Activated T-cell treated with anti-CD3 and anti-CD28 coated beads for 4 hours (primary cell): ENCODE measurements at places on chromosomes 1 and 21.

DNA sequence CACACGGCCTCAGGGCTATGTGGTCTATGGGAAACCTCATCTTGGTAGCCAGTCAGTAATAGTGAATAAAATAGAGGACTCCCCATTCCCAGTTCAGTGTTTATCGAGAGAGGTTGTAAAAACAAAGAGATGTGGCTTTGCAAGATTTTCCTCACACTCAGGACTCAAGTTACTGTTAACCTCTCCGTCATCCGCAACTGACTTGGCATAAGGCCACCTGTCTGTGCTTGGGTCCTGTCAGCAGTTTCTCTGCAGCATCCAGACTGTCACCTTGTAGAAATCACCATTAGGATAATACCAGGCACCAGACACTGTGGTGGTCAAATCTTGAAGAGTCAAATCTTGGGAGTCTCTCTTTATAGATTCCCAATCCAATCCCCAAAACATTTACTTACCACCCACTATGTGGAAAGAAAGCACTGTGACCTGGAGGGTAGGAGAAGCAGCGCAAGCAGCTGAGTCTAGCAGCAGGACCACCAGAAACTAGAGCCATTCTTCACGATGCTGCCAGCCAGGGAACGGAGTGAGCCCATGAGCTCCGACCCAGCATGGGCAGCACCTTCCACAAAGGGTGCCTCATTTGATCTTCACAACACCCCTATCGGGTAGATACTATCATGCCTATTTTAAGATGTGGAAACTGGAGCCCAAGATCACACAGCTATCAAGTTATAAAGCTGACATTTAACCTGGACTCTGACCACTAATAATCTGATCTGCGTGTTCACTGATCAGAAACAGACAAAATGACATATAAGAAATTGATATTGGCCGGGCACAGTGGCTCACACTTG is 5.6 kb upstream of the GPR25 start:
- DNase-seq, result no peak

GRCh38 chr1:20665726-20666125 is 4.6 kb upstream of the DDOST start:
- DNase-seq, result no peak

- no peak for DNase-seq
Observed at GRCh38 chr1:168050307-168050706, 86.4 kb downstream of the GPR161 start.

- DNase-seq, result peak; percentile 0
Observed at GRCh38 chr1:170929835-170930554, 5.3 kb upstream of the MROH9 start.

DNA sequence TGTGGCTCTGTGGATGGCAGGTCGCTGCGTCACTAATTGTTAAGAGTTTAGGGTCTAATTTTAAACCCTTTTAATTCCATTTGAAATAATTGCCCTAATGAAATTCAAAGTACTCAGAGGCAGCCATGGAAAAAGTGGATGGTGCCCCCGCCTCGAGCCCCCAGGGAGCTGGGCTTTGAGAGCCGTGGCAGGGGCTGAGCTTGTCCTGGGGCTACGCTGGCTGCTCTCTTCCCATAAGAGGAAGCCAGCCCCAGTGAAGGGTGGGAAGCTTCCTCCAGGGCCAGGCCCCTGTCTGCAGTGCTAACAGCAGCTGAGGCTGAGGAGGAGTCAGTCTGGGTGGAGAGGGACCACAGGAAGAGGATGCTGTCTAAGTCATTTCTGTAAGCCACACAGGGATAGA is 315.0 kb upstream of the POU3F1 start:
- no peak for DNase-seq

DNA sequence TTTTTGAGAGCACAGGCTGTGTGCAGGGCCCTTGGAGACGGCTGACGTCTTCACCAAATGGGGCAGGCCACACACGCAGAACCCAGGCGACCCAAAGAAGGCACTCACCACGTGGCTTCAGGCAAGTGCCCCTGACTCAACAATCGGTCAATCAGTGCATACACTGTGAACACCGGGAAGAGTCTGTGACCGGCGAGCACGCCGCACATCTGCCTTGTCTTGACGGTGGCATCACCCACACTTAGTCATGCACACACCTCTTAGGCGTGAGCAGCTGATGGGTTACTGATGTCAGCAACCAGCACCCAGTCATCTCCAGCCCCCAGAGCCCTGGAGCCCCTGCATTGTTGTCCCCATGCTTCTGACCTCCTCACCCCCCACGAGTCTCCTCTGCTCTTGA is 4.9 kb upstream of the LRRC3 start:
- DNase-seq, result no peak

DNA sequence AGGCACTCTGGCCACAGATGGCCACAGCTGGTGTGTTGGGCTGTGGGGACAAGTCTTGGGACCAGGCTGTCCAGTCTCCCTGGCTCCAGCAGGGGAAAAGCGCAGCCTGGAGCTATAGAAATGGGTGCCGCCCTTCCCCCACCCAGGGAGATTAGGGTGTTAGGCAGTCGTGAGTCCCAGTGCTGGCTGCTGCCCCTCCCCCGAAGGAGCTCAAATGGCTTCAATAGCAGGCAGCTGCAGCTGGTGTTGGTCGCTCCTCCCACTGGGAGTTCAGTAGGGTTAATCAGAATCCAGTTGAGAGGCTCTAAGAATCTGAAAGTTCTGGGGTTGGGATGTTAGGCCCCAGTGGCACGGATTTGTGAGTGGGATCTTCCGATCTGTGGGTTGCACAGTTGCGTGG is 595.6 kb upstream of the PKN2 start:
- no peak for DNase-seq

GRCh38 chr21:46322351-46323226 is 1.1 kb downstream of the C21orf58 start:
- no peak for DNase-seq

DNA sequence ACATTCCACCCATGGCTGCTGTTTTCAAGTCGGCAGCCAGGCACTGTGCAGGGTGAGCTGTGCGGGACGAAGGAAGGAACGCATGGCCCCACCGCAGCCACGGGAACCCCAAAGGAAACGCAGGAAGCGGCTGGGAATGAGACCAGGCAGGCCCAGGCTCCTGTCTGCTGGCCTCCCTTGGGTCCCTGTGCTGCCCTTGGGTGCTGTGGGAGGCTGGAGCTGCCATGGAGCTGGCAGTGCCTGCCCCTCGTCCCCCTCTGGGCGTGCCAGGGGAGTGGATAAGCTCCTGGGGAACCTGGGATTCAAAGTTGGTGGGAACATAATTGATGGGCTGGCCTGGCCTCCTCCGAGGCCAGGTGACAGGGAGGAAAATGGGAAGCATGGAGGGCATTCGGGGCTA is 5.3 kb upstream of the KRTAP10-4 start:
- DNase-seq, result no peak

GRCh38 chr1:62367005-62367557 is 47.8 kb upstream of the KANK4 start:
- DNase-seq, result no peak

DNA sequence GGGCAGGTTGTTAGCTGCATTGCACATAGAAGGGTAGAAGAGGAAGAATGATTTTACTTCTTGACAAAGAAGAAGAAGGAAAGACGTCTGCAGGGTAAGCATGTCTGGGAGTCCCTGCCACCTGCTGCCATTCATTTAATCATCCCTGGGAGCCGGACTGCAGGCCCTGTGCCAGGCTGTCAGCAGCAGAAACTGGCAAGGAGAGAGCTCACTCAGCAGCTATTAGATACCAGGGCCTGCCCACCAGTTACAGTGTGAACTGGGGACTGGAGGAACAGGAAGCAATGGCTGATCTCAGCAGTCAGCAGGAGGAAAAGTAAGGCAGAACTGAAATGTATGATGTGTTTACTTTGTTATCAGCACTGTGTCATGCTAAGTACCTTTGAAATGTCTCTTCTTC is 75.7 kb upstream of the C1orf87 start:
- no peak for DNase-seq

DNA sequence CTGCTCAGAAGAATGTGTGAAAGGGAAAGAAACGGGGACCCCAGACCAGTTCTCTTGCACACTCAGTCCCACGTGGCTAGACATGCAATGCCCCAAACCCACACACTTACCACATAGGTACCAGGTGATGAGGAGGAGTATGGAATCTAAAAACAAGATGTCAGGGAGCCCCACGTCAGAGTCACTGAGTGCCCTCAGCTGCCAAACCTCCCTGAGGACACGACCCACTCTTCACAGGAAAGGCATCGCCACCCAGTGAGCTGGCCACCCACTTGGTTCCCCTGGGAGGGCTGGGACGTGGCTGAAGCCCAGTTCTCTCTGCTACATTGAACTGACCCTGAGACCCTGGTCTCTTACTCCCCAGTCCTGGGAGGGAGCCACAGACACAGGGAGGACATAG is 41.4 kb downstream of the MRPL37 start:
- no peak for DNase-seq

DNA sequence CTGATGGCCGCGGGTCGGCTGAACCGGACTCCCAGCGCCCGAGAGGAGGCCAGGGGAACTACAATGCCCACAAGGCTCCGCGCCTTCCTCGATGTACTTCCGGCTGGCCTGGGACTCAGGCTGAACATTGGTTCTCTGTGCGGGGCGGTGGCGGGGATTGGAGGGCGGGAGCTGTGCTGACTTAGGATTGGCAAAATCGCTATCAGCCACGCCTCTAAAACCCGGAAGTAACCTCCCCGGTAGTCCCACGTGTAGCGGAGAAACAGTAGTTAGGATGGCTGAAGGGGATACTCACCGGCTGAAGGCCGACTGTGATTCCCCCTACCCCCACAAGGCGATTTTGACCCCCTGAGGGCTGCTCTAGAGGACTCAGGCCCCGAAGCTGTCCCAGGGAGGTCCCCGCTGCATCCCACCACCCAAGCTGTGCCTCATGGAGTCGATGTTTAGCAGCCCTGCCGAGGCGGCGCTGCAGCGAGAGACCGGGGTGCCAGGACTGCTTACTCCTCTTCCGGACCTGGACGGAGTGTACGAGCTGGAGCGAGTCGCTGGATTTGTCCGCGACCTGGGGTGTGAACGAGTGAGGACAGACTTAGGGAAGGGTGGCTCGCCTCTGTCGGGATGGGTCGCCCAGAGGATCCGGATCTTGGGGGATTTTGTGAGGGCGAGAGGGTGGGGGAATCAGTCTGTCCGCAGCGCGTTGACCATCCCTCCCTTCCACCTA is at the start of gene DPH2:
Gene DPH2, plus strand, starts transcription at position 265 of the 721 bp plus-strand sequence. Its CDS starts 166 bp downstream, at position 431.
- DNase-seq, result peak; percentile 93

- no peak for DNase-seq
Observed at GRCh38 chr1:48831120-48831978, 54.7 kb upstream of the BEND5 start.

DNA sequence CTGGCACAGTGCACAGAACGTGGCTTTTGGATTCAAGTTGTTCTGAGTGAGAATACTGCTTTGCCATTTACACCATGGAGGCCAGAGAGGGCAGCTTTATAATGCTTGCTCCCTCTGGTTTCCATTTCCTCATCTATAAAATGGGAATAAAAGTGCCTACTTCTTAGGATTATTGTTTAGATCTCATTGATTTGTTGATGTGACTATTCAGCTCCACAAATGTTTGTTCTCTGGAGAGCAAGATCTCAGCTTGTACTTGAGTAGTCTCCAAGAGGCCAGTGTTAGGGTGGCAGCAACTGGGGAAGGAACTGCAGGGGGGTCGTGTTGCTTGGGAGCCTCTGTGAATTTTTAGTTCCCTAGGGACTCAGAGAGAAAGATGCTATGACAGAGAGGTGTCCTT is 55.2 kb downstream of the YARS1 start:
- DNase-seq, result no peak

DNA sequence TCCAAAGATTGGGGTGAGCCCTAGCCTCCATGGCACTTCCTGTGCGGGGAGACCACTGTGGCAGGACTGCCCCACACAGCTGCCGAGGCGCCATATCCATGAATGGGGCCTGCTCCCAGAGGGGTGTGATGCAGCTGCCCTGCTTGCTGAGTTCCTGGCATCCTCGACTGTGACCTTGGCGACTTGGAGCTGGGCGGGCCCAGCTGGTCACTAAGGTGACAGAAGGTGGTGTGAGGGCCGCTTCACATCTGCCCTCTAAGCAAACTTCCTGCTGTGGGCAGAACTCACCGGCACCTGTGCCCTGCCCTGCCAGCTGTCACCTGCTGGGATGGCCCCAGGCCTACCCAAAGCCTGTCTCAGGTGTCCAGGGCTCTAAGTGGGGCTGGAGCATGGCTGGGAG is 9.0 kb downstream of the TMEM61 start:
- no peak for DNase-seq

- no peak for DNase-seq
Observed at GRCh38 chr1:193417945-193418744, 231.7 kb upstream of the B3GALT2 start.

DNA sequence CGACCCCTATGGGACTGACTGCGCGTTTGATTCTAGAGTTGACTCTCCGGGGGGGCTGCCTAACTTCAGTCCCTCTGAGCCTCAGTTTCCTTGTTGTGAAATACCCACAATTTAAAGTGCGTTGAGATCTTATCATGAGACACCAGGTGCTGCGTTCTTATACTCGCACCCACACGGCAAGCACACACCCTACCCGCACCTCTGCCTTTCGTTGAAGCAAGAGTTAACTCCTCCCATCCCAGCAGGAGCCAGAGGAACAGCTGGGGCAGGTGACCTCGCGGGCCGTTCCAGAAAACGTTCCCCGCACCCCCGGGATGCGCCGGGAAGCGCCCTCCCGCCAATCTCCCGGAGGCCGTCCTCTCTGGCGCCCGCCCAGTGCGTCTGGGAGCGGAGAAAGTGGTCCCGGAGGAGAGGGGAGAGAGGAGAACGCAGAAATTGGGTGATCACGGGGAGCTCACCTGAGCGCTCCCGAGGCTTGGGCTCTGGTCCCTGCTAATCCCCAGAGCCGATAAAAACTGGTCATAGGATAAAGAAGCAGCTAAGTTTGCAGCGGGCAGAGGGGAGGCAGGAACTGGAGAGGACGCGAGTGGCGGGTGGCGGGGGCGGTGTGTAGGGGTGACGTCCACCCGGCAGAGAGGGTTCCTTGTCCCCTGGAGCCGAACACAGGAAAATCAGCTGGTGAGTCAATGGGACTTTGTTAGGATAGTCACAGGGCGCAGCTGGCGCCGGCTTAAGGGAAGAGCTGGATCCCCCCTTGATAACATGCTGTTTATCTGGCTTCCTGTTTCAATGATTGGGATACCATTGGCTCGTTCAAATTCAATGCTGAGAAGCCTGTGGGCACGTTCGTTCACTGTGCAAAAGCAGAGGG is 869 bp downstream of the NAV1 start:
- no peak for DNase-seq

DNA sequence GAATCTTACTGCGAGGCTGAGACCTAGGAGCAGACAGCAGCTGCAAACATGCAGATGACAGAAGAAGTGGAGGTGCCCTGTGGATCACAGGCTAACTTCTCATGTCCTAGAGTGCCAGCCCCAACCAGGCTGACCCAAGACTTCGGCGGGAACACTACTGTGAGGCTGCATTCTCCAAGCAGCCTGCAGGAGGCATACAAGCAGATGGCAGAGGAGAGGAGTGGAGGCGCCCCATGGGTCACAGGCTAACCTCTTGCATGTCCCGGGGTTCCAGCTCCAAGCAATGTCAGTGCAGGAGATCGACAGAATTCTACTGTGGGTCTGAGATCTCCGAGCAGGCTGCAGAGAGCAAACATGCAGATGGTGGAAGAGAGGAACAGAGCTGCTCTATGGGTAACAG is 98.1 kb upstream of the ZNF678 start:
- DNase-seq, result no peak
